Nasal cavity respiratory epithelium epithelial cell of viscerocranial mucosa (primary cell): ENCODE measurements at places on chromosomes 2 and 18. TPM values are rescaled to one million over a fixed set of nuclear protein-coding genes. Genes with fewer than 3 reads are reported as not detected.

Gene LRPPRC
- 85.4 and 146 TPM in 2 replicates for total RNA-seq

Gene TMEM198
- total RNA-seq, result 0.34 and 0.36 TPM in 2 replicates

Gene NAT8
- total RNA-seq, result not detected in 2 replicates

Gene RNF125
- total RNA-seq, result 1.7 and 2.3 TPM in 2 replicates

Gene MDH1B
- under 0.01 and 0.28 TPM in 2 replicates for total RNA-seq

Gene AKAIN1
- total RNA-seq, result not detected in 2 replicates
